ENCODE measurements at places on chromosomes 1 and 21.
A peak's percentile ranks its signal among the peaks of the same experiment; 100 is the strongest.

GRCh38 chr1:58898739-58899586 is 115.1 kb upstream of the JUN start:
- DNase-seq = no peak

GRCh38 chr1:156122086-156122485 is 7.6 kb downstream of the LMNA start:
- no peak for DNase-seq

GRCh38 chr1:243946946-243947345 is 96.9 kb upstream of the AKT3 start:
- peak; percentile 12 for DNase-seq

DNA sequence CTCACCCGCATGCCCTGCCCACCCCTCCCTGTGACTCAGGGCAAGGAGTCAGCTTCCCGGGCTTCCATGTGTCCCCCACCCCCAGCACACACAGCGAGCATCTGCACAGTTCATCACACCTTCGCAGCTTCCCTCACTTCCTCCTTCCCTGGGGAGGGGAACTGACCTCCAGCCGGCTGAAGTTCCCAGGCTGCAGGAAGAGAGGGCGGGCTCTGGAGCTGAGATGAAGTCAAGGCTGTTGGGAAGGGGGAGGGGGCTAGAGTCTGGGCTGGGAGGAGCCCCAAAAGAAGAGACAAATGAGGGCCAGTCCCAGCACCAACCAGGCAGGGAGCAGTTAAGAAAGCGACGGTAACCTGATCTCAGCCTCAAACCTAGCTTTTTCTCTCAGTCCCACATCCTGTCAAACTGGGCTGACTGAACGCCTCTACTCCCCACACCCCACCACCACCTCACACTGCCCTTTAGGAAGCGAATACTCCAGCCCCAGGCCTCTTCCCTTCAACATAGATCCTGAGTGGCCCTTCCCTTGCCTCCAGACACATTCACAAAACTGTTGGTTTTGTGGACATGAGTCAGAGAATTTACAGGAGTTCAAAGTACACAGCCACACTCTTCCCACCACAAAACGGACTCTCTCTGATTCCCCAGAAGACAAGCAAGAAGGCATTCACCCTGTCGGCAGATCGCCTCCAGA is 1.8 kb downstream of the RHOC start:
- DNase-seq = peak; percentile 44

DNA sequence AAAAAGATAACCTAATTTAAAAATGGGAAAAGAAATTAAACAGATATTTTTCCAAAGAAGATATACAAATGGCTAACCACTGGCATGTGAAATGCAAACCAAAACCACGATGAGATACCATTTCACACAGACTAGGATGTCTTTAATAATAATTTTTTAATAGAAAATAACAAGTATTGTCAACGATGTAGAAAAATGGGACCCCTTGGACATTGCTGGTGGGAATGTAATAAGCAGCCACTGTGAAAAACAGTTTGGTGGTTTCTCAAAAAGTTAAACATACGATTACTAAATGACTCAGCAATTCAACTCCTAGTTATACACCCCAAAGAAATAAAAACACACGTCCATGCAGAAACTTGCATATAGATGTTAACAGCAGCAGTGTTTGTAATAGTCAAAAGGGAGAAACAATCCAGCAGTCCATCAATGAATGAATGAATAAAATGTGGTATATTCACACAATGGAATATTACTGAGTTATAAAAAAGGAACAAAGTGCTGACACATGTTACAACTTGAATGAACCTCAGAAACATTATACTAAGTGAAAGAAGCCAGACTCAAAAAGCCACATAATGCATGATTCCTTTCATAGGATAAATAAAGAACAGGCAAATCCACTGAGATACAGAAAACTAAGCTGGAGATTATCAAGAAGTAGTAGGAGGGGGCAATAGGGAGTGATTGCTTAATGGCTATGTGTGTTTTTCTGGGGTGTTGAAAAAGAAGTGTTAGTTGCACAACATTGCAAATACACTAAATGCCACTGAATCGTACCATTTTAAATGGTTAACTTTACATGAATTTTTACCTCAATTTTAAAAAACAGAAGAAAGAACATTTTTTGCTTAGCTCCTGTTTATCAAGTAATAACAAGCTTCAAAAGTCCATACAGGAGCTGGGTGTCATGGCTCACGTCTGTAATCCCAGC is 4.1 kb downstream of the PPT1 start:
- no peak for DNase-seq

DNA sequence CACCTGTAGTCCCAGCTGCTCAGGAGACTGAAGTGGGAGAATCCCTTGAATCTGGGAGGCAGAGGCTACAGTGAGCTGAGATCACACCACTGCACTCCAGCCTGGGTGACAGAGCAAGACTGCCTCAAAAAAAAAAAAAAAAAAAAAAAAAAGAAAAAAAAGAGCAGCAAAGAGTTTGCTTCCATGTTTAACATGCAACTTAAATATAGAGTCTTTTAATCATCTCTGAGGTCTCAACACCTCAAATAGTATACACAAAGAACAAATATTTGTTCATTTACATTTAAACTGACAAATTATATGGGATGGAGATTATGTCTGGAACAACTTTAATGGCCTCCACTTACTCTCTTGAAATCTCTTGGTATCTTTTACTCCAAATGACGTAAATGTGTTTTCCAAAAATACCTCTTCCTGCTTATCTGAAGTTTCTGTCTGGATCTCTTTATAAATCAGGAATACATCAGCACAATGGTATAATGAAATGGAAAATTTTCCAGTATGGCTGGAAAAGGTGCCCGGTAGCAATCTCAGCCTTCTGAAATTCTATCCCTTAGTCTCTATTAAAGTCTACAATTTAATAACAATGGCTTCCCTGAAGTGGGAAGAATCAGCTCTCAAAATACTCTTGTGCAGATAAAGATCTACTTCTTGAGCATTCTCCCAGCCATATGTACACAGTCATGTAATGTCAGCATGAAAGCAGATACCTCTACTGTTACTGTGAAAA is 258.5 kb downstream of the OMA1 start:
- DNase-seq = no peak

GRCh38 chr1:226654046-226654667 is 84.9 kb downstream of the ITPKB start:
- DNase-seq = no peak

DNA sequence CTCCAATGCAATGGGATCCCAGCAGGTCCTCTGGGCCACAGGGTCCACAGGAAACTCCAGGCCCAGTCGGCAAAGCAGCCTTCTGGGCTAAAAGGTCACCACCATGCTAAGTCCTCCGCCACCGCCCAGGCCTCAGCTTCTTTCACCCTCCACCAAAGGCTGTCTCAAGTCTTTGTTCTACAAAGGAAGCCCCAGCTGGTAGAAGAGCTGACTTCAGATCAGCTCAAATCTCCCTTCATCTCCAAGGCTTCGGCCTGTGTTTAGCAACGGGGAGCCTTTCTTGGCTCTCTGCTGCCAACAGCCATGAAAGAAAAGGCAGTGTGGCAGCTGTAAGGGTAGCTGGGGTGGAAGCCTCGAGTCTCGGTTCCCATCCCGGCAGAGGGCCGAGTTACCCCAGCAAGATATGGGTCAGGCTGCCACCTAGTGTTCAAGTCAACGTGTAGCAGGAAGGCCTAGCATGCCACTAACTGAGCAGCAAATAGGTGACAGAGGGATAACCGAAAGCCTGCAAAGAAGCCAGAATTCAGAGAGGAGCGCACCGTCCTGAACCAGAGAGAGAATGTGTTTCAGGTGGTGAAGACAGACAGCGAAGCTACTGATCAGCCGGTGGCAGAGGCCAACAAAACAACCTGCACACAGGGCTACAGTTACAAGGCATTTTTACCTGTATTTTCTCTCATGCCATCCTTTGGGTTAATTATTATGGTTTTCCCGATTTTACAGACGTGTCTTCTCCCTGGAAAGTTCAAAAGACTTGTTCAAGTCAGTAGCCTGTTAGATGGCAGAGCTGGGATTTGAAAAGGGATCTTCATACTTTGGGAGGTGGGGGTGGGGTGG is 26.8 kb upstream of the CRNN start:
- DNase-seq = peak; percentile 84

- DNase-seq = no peak
Measured at GRCh38 chr1:115911294-115911693, 65.0 kb upstream of the SLC22A15 start.

DNA sequence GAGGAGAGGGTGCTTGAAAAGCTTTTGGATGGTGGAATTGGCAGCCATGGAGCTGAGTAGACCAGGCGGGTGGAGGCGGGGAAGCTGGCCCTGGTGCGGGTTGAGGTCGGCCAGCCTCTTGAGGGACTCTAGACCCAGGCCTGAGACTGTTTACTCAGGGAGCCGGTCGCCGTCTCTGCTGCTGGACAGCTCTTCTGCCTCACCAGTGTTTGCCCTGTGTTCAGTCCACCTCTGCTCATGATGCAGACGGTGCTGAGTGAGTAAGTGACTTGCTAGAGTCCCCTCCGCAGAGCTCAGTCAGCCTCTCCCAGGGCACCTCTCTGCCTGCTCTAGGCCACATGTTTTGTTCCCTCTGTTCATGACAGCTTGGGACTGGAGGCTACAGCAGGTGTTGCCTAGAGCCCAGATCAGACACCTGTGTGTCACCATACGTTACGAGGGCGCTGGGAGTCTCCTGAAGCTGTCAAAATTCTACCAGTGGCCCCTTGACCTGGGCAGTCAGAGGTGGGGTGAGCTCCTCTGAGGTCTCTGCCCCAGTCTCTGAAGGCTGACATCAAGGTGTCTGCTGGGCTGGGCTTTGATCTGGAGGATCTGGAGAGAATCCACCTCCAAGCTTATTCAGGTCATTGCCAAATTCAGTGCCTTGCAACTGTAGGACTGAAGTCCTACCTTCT is 73.5 kb upstream of the WNT4 start:
- DNase-seq = no peak

DNA sequence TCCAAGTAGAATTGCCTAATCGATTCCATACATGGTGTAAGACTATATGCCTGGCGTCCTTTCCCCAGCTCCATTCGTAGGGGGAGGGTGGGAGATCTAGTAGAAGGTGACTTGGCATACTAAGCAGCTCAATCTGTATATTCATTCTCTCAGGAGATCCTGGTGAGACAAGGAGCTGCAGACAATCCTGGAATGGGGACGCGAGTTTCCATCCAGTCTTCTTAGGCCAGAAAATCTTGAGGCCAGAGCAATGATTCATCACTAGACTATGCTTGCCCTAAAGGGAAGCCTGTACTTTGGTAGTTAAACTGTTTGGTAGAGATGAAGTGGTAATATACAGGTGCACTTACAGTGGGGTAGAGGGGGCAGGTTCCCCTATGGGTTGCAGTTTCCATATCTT is 468.7 kb downstream of the ADGRL2 start:
- DNase-seq = no peak

- no peak for DNase-seq
Measured at GRCh38 chr1:91891454-91891853, 5.5 kb upstream of the TGFBR3 start.

DNA sequence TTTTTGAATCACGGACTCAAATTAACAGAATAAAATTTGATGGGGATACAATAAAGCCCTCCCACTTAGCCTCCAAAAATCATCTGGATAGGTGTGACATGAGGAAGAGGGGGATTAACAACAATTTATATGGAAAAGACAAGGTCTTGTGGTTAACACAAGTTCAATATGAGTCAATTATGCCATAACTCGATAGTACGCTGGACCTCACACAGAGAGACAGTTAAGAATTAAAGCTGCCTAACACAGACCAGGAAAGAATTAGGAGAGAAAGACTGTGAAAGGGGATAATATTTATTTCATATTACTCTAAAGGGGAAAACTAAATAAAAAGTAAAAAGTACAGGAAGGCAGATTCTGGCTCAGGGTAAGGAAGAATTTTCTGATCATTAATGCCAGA is 243.7 kb upstream of the LYPLAL1 start:
- no peak for DNase-seq

DNA sequence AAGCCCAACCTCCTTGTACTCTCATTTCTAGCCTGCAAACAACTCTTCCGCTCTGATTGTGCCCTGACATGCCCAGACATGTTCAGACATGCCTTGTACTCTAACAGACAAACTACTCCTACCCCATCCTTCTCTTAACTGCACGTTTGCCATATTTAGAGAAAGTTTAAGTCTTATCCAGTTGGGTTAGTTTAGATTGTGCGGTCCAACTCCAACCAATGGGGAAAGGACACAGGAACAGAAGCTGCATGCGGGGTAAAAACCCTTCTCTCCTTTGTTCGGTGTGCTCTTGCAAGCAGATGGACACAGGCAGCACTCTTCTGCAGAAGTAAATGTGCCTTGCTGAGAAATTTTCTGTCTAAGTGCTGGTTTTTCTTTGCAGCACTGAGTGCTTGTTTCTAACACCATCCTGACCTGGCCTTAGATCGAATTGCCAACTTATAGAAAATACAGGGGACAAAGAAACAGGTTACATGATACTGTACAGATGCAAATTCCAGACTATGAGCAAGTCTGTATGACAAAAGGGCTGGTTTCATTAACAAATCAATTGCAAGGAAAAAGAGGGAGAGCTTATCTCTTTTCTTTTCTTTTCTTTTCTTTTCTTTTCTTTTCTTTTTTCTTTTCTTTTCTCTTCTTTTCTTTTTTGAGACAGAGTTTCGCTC is 35.8 kb upstream of the IFNGR2 start:
- DNase-seq = no peak

Data from germinal center (tissue), 1 donor.